ENCODE measurements at places on chromosomes 12 and 14.

DNA sequence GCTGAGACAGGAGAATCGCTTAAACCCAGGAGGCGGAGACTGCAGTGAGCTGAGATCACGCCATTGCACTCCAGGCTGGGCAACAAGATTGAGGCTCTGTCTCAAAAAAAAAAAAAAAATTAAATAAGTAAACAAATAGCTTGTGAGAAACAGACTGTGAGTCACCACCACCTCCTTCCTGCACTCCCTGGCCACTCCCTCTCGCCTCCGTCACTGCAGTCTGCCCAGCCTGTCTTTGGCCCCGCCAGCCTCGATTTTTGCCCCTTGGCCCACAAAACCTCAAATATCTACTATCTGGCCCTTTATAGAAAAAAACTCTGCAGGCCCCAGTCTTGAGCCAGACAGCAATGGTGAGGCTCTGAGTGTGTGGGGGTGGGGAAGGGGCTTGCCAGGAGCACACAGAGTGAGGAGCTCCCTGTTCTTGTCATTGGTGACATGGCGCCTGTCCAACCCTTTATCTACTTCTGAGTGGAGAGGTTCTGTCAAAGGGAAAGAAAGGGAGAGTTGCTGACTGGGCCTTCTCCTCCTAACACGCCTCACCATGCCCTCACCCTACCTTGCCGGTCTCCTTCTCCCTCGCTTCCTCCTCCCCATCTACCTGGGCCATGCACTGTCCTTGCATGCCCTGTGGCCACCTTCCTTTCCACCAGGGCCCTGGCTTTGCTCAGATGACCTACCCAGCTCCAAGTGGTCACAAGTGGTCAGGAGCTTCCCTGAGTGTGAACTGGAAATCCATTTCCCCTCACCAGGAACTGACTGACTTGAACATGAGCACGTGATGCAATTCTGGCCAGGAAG lies 22.1 kb downstream of the LGMN start:
- DNase-seq, result peak; percentile 95

GRCh38 chr12:112815589-112816321 lies 24.2 kb downstream of the RPH3A start:
- no peak for DNase-seq

GRCh38 chr14:83171761-83172160 lies 1638.1 kb upstream of the SEL1L start:
- DNase-seq, result no peak

GRCh38 chr14:55101698-55102097 lies 27.4 kb upstream of the LGALS3 start:
- DNase-seq, result no peak

- no peak for DNase-seq
These were observed 52.1 kb downstream of the GALC start for GRCh38 chr14:87940894-87941293.

- DNase-seq, result no peak
These were observed 124.3 kb downstream of the PPHLN1 start for GRCh38 chr12:42450248-42450647.

- DNase-seq, result no peak
These were observed 319.2 kb downstream of the DUSP6 start for GRCh38 chr12:89033062-89033461.

DNA sequence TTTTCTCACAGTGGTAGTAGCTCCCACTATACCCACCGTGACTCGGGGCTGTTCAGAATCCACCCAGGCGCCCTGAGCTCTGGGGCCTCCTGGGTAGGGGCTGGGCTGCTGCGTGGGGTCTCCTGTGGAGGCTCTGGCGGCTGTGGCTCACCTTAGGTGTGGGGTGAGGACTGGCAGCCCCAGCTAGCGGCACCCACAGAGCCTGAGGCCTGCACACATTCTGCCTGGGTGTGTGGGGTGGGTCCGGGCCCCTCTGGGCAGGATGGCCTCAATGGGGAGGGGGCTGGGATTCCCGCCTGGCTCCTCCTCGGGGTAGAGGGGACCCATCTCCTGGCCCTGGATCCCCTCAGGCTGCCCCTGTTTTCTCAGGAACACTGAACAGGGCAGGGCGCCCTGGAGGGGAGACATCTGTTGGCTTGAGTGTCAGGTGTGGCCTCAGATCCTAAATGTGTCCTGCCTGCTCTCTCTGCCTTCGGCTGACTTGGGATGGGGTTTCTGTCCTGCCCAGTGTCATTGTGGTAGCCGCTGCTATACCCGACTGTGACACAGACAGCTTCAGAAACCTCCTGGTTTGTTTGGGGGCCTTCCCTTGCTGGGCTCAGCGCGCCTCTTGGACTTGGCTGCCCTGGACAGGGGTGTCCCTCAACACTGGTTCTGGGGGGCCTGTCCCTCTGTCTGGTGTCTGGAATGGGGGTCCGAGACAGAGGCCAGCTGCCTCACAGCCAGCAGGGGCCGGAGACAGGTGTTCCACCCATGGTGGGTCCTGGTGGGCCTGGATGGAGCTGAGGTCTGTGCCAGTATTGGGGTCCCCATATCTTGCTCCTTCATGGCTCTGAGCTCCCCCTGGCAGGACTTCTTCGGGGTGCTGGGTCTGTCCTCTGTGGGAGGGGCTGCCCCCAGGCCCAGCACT lies 354.9 kb downstream of the TMEM121 start:
- peak; percentile 63 for DNase-seq

DNA sequence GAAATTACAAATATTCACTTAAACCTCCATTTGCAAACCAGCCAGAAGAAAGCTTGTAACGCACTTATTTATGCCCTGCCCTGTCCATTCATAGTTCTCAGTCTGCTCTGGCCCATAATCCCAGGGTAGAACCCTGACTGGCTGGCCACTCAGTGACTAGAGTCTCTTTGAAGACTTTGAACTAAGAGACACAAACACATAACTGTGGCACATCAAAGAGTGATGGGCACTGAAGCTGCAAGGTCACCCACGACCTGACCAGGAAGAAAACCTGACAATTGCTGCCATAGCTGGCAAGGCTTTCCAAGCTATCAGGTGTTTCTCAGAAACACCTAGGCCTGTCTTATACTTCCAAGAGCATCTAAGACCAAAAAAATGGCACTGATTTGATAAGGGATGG lies 28.7 kb downstream of the SLC41A2 start:
- DNase-seq, result no peak

GRCh38 chr12:34390846-34391700 lies 368.8 kb downstream of the ALG10 start:
- peak; percentile 37 for DNase-seq

DNA sequence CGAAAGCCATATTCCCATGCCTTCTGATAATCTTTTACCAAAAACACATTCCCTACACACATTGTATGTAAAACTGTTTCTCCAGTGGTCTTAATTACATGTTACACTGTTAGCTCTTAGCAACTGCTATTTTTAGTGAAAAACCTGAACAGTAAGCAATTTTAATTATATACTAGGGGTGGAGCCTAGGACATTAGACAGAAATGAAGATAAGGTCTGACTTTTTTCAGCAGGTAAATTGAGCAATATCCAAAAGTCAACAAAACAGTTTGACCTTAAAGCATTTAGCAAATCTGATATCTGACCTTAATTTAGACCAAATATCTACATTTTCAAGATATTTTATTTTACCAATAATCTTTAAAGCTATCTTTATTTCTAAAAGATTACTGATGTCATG lies 60.2 kb downstream of the PDE6H start:
- no peak for DNase-seq

GRCh38 chr12:10849425-10849878 lies at the start of gene PRR4:
Gene PRR4 (minus strand): TSS chr12:10849475. CDS start chr12:10849437, 38 bp downstream.
- no peak for DNase-seq

GRCh38 chr14:87989956-87990299 lies 3.1 kb downstream of the GALC start:
- DNase-seq, result no peak

- no peak for DNase-seq
These were observed 130.8 kb downstream of the RFLNA start for GRCh38 chr12:124425667-124426066.

DNA sequence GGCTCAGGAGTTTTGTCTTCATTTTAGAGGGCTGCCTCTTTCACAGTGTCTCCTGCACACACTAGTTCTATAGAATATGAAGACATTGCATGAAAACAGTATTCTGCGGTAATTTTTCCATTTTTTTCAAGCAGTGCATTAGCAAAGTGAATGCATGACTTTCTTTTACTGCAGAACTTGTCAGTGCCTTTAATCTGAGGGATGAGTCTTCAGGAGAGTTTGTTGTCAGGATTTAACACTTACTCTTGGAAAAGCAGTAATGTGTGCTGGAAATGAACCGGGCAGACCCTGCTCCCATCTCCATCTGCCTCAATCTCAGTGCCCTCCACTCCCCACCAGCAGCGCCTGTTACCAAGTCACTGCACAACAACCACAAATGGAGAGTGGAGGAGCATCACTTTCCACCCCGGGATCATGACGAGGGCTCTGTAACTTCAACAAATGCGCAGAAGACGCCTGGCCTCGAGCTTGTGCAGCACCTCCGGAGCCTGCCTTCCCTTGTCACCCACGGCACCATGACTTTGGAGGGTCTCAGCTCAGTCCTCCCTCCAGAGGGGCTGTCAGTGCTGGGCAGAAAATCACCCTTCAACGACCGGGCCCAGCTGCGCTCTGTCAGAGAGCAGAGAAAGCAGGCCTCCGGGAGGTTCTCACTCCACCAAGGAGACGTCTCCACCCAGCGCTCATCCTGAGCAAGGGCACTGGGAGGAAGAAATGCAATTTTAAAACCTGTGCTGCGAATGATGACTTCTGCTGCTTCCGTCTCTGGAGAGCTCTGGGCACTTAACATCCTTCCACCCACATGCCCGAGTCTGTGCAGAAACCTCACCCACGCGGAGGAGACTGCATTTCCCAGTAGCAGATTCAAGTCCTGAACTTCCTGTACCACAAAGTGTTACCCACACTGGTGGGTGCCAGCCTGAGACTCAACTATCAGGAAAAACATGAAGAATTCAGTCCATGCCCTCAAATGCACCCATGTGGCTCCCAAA lies 255.7 kb downstream of the ADGRD1 start:
- no peak for DNase-seq

- DNase-seq, result no peak
These were observed 76.1 kb downstream of the TBC1D30 start for GRCh38 chr12:64900540-64900939.

GRCh38 chr14:21026274-21026987 lies 1.6 kb upstream of the NDRG2 start:
- no peak for DNase-seq

DNA sequence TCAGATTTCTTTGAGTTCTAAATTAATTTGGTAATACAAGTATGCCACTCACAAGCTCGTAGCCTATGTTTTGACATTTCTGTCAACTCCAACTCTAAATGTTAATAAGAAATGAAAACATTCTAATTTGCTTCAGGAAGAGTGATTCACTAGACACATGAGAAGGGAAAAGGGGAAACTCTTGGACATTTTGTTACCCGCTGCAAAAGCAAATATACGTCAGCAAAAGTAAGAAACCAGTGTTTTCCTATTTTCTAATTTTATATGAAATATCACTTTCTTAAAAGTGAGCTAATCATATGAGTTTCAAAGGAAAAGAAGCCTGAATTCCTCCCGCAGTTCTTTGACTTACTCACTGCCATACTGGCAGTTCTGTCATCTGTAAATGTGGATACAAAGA lies 162.3 kb downstream of the GRIP1 start:
- no peak for DNase-seq

DNA sequence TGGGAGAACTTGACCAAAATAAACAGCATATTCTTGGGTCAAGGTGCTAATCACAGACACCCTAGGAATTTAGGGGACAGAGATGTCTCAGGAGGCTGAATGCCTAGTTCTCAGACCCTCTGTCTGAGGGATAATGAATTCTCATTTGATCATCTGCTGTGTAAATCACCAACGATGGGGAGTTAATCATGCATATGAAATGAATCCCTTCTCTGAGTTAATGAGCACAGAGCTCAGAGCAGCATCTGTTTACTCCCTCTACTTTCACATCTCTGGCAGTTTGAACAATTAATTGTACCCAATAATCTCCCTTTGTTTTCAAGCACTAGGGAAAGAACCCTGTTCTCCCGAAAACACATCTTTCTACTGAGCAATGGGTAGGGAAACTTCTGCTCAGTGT lies 129.4 kb upstream of the SRRM4 start:
- no peak for DNase-seq

- no peak for DNase-seq
These were observed 47.8 kb downstream of the MDM2 start for GRCh38 chr12:68855771-68856170.

DNA sequence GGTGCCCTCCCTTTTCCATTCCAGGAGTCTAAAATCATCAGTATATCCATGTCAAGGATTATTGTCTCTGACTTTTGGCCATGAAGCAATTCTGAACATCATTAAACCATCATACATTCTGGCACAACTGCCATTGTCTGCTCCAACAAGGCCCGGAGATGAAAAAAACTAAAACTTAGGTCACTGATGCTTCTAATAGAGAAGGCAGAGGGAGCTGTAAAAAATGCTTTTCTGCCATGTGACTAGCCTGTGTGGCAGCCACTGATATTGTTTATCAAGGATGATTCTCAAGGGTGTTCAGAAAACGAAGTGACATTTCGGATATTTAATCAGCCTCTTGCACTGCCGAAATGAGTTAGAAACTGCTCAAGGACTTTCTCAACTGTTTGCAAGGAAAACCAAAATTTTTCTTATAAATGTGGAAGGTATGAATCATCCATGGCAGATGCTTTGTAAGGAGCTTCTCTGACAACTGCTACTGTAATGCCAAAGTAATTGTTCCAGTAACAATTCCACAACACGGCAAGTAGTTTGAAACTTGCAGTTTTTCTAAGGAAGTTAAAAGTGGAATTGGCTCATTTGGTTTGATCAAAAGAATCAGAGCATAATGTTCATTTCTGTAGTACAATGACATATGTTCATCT lies 1076.5 kb upstream of the FLRT2 start:
- no peak for DNase-seq

GRCh38 chr12:118981285-118982211 lies at the start of gene SRRM4:
Gene SRRM4 (plus strand): TSS chr12:118981541. CDS start chr12:118981883, 342 bp downstream.
- peak; percentile 39 for DNase-seq

GRCh38 chr14:91390165-91390778 lies 27.3 kb downstream of the CCDC88C start:
- no peak for DNase-seq

DNA sequence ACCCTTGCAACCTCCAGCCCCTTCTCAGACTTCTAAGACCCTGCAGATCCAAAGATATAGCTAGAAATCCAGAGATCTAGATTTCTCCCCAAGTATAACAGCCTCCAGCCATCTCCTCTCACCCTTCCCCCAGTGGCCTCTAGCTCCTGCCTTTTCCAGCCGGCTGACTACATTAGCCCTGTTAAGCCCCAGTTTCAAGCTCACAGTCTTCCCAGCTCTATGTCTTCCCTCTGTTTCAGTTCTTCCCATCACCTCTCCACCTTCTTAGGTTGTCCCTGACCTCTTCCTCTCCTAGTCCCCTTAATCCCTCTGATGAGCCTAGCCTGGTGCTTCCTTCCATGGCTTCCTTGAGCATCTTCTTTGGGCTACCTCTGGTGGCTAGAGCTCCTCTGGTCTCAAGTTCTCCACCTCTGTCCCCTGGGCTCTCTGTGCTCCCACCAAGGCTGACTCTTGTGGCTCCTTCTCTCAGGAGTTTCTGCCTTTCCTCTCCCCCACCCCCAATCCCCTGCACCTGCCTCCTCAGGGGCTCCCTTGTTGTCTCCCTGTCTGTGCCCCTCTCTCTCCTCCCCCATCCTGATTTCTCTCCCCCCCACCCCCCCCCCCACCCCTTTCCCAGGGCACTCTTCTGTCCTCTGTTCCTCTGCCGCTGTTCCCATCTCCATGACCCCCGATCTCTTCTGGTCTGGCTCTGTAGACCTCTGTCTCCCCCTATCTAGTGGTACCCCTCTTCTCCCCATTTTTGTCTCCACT lies 816 bp upstream of the GDF11 start:
- DNase-seq, result no peak

- no peak for DNase-seq
These were observed 697 bp upstream of the GRIP1 start for GRCh38 chr12:66679461-66680084.

- no peak for DNase-seq
These were observed 12.5 kb downstream of the TAMALIN start for GRCh38 chr12:52019113-52019770.

GRCh38 chr14:78469947-78470346 lies 299.8 kb downstream of the NRXN3 start:
- no peak for DNase-seq

Data from RWPE2 (cell line).